Central memory CD8-positive, alpha-beta T cell (primary cell): ENCODE measurements at places on chromosomes 3 and 15.

GRCh38 chr3:145865399-145866018 lies 295.5 kb downstream of the PLOD2 start:
- no peak for DNase-seq

- DNase-seq, result no peak
Observed at GRCh38 chr15:78907577-78907976, 34.9 kb downstream of the MORF4L1 start.

DNA sequence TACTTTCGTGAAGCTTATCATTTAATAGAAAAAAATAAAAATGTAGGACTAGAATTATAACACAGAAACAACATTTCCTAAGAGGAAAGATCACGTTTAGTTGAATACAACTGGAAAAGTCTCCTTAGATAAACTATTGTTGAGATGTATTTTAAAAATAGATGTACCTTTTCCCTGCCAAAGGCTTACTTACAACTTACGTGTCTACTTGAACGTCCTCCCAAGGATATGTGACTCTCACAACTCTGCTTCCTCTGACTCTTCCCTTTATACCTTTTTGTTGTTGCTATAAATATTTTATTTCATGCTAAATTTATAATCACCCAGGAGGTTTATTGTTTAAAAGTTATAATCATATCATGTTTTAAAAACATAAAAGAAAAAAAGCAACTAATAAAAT lies 908.0 kb upstream of the ROBO1 start:
- no peak for DNase-seq

DNA sequence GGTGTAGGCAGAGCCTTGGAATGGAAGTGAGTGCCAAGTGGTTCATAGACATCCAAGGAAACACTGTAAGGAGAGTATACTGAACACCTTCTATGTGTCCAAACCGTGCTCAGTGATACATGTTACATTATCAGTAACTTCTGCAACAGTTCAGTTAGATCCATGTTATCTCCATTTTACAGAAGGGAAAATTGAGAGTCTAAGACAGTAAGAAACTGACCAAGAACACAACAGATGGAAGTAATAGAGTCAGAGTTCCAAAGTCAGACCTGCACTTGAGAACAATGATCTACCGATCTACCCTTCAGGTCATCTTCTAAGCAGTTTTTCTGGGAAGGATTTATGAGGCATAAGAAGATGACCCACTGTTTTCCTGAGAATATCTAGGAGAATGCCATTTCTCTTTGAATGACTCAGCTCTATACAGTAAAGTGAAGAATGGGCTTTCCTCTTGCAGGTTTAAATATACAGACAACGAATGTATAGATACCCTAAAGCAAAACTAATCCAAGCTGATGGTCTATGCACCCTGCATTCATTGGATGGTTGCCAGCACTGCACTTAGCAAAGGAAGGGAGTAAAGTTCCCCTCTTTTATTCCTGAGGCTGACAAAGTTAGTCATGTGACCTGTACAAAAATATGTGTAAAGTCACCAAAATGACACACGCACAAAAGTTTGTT lies 604.1 kb upstream of the MDFIC2 start:
- no peak for DNase-seq

DNA sequence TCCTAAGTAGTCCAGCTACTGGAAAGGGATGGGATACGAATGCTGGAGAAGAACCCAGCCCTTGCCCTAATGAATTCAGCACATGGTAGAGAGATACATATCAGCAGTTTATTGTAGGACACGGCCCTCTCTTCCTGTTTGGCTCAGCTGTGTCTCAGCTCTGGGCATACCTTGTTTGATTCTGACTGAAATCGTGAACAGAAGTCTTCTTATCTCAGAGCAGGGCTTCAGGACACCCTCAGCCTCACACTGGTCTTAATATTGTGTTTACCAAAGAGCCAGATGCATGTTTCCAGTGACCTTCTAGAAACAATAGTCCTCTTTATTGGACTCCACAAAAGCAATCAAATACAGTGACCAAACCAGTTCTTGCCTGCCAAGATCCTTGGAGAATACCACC lies 54.7 kb downstream of the FAM174B start:
- DNase-seq, result no peak

GRCh38 chr3:71225002-71225684 lies 358.4 kb downstream of the FOXP1 start:
- DNase-seq, result no peak

- no peak for DNase-seq
Observed at GRCh38 chr15:71532994-71533393, 277.4 kb upstream of the NR2E3 start.

DNA sequence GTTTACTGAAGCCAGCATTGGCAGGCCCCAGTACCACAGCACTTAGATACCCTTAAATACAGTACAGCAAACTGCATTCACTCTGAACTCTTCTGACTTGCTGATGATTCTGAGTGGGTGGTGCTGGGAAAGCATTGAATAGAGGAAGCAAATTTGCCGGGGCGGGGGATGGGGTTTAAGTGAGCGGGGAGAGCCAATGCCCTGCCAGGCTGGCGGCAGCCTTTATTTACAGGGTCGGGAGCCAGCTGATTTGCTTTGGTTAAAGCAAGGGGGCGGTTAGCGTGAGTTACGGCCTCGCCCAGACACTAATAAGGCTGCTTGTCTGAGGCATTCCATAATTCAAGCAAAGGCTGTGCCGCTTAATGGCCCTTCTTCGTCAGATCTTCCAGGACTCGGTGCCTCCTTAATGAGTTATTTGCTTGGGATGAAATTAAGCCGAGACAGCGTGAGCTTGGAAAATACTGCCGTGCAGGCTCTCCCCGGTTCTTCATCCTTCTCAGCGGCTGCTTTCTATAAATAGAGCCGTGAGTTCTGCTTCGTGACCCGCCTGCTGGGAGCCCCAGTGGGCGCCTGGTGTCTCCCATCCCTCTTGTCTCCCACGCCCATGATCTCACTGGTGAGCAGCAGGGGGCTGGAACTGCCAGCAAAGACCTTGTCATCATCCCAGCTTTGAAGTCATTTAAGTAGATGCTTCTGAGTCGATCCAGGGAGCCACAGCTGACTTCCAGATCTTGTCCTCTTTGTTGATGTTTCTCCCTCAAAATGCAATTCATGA lies 25.8 kb downstream of the SPSB4 start:
- no peak for DNase-seq

- no peak for DNase-seq
Observed at GRCh38 chr3:183100376-183100775, 1.1 kb upstream of the MCCC1 start.

DNA sequence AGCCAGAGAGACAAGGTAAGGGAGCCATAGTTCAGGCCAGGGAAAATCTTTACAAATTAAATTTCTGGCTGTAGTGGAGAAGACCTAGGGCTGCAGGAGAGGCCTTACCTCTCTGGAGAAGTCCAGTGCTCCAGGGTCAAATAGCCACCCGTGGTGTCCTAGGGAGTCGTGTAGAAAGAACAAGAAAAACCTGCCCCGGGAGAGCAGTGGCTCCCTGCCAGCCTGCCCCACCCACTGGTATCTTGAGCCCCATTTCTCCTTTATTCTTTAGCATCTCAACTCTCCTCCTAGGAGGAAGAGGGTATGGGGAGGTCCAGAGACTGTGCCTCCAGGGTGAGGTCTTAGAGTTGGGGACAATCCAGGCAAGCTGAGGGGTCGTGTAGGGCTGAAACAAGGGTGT lies 32.1 kb upstream of the NTRK3 start:
- no peak for DNase-seq

GRCh38 chr3:98788651-98789050 lies 25.5 kb downstream of the ST3GAL6 start:
- DNase-seq, result no peak

GRCh38 chr3:17820704-17821103 lies 78.3 kb upstream of the TBC1D5 start:
- no peak for DNase-seq

DNA sequence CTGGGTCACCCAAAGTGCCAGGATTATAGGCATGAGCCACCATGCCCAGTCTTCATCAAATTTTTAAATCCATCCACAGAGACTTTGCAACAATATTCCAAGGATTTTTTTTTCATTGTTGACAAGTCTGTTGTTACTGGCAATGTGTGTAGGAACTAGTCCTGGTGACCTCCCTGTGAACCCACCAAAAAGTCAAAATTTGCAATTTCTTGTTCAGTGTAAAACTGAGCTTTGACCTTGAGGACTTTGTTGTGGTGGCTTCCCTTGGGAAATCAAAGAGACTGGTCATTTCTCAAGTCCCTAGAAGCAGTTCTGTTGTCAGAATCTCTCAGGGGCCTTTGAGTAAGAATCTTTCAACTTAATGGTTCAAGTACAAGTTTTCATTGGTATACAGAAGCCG lies 36.9 kb upstream of the COL8A1 start:
- DNase-seq, result no peak
